ENCODE measurements at places on chromosomes 3 and 15. TPM values are rescaled to one million over a fixed set of nuclear protein-coding genes. Genes with fewer than 3 reads are reported as not detected.

DNA sequence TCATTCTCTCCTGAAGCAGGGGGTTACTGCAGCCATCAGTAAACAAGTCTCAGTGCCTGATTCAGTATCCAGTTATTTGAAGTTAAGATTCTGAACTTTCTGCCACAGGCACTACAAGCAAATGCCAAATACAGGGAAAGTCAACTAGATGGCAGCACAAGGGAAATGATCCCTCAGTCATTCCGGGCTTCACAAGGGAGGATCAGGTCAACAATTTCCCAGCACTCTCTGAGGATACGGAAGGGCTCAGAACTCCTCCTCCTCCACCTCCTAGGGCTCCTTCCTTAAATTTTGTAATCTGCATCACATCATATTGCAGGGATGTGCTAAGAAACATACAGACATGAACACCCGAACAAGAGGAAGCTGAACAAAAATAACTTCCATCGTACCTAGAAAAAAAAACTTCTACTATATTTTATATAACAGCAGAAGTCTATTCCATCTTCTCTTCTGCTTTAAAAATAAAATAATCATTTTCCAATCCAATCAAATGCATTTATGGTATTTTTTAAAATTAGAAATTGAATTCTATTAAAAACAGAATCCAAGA lies 187.1 kb downstream of the FMN1 start:
- DNase-seq: no peak

Gene CCR3
- not detected for total RNA-seq

DNA sequence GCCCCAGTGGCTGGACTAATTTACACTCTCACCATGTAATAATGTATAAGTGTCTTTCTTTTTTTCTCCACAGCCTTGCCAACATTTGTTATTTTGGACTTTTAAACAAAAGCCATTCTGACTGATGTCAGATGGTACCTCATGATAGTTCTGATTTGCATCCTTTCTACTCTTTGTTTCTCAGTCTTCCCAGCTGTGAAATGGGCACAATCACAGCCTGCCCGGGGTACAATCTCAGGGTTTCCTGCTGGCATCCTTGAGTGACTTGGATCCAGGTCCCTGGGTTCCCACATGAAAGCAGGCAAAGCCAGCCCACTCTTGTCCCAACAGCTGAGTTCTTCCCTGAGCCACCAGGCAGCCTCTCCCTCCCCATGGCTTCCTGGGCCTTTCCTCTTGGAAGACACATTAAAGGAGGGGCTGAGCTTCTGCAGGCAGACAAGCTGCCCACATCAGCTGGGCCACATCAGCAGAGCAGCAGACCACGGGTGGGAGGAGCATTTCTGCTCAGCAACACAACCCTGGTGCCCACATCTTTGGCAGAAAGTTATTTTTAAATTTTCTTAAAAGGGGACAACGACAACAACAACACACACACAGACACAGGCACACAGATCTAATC lies 82.0 kb downstream of the MYLK start:
- no peak for DNase-seq

Gene NAALADL2
- 5.2 TPM for total RNA-seq

GRCh38 chr3:185187391-185187790 lies 34.5 kb upstream of the C3orf70 start:
- DNase-seq: no peak

DNA sequence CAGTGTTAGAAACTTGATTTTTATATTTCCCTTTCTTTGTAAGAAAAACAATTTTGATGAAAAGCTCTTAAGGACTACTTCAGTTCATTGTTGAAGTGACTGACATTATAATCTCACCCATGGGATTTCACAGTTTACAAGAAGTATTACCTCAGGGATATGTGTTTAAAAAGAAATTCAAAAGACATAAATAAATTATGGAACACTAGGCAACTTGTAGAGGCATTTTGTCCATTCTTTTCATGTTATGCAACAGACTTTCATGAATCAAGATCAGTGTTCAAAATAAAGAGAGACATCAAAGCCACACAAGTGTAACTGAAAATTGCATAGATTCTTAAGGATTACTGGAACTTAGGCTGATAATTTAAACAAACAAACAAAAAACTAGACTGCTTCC lies 196.8 kb upstream of the AGTR1 start:
- DNase-seq: no peak

Gene NR1I2
- total RNA-seq: not detected

DNA sequence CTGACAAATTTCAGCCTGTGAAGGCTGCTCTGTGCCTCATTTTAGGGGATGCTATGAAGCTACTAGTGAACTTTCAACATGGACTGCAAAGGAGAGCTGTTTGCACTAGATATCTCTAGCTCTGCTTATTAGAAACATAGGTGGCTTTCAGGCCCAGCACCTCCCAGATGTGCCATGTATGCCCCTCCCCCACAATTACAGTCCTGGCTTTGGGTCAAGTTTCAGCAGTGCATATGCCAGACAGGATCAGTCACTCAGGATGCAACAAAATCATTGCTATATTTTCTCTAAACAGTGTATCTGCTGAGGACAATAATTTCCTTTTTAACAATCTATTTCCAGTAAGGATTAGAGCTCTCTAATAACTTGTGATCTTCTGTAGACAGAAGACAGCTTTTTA lies 178.8 kb upstream of the STAC start:
- no peak for DNase-seq

- DNase-seq: peak; percentile 27
Observed at GRCh38 chr3:184332370-184333090, 4.9 kb upstream of the FAM131A start.

All from Right ventricle myocardium inferior (tissue), 1 donor.